ENCODE measurements at places on chromosomes 13 and 19.
A peak's percentile ranks its signal among the peaks of the same experiment; 100 is the strongest.

GRCh38 chr19:47129579-47129978 is 1.1 kb upstream of the SAE1 start:
- DNase-seq = no peak

- DNase-seq = no peak
These were observed 12.3 kb downstream of the CBLC start for GRCh38 chr19:44789943-44790483.

- no peak for DNase-seq
These were observed 67.6 kb upstream of the TDRD3 start for GRCh38 chr13:60329221-60329923.

- DNase-seq = no peak
These were observed 25.7 kb downstream of the CNMD start for GRCh38 chr13:52713894-52714293.

GRCh38 chr19:51440846-51441409 is 17.3 kb downstream of the SIGLEC8 start:
- peak; percentile 5 for DNase-seq

- no peak for DNase-seq
These were observed 137.5 kb downstream of the CRYL1 start for GRCh38 chr13:20388184-20388583.
